ENCODE measurements at places on chromosomes 3 and 15.

DNA sequence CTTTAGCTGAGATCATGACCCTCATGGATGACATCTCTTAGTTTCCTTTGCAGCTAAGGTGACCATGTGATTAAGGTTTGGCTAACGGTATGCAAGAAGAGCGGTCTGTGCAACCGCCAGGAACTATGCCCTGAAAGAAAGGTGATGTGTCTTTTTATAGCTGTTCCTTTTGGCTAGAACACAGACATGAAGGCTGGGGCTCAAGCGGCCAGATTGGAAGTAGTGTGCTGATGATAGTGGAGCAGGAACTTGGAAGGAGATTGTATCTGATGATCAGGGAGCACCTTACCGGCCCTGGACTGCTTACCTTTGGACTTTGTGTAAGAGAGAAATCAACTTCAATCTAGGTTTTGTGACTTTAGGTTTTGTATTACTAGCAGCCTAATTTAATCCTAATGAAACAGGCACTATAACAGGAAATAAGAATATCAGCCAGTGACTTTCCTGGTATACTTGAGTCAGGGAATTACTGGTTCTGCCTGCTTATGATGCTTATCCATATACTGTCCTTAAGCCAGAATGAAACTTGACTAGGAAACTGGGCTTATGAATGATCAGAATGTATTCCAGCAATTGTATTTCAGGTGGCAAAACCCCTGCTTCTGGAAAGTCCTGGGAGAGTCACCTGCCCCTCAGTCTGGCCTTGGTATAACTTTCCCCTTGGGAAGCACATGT, 164.3 kb upstream of the LRIG1 start:
- no peak for DNase-seq

GRCh38 chr3:123258359-123258758, 56.6 kb downstream of the SEC22A start:
- DNase-seq = no peak

DNA sequence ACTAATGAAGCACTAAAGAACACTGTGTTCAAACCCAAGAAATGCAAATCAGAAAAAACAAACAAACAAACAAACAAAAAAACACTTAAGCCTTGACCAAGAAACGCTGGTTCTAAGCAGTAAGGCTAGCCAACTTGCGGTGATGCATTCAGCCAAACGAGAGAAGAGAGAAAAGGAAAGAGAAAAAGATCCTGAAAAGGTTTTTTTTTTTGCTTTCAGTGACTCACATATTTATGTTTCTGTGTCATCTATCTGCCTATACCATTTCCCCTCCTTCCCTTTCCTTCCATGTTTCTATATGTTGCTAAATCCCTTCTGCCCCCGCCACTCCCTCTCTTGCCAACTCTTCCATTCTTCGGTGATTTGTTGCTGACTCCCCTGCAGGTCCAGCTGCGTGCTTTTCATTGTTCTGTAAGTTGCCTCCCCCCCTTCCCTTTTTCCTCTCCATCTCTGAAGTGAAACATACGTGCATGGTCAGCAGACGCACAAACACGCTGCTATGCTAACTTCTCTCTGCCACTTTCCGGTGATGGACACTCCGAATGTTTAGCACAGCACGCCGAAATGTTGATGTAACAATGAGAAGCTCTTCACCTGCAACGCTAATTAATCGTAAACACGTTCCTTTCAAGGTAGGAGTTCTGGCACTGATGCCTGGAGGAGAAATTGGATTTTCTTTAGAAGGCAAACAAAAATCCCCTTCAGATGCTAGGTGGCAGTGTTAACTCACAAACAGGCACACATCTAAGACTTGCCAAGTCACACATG, 154.4 kb downstream of the TUSC7 start:
- DNase-seq = peak; percentile 46

DNA sequence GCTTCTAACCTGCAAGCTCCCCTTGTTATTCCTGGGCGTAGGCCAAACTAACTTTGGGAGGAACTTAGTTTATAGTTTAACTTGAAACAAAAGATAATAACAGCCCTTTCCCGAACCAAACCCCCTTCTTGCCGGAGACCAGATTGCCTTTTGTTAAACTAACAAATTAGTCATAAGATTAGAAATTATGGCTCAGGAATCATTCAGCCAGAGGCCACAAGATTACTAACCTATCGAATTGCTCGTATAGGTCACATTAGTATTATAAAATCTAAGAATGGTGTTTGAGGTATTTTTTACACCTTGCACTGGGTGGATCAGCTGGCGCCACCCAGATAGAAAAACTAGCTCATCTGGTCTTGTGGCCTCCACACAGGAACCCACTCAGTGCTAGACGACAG, 65.3 kb upstream of the RAP2B start:
- DNase-seq = no peak

All from NCI-H2081 treated with DMSO at 0.1 percent for 48 hours (cell line).